Dermis blood vessel endothelial cell (primary cell): ENCODE measurements at places on chromosomes 11 and 22. TPM values are rescaled to one million over a fixed set of nuclear protein-coding genes. Genes with fewer than 3 reads are reported as not detected.

- no peak for DNase-seq
Observed at GRCh38 chr11:38169286-38169685, 1571.2 kb upstream of the RAG2 start.

Gene CARD10
- 55.8 and 61.6 TPM in 2 replicates for total RNA-seq

DNA sequence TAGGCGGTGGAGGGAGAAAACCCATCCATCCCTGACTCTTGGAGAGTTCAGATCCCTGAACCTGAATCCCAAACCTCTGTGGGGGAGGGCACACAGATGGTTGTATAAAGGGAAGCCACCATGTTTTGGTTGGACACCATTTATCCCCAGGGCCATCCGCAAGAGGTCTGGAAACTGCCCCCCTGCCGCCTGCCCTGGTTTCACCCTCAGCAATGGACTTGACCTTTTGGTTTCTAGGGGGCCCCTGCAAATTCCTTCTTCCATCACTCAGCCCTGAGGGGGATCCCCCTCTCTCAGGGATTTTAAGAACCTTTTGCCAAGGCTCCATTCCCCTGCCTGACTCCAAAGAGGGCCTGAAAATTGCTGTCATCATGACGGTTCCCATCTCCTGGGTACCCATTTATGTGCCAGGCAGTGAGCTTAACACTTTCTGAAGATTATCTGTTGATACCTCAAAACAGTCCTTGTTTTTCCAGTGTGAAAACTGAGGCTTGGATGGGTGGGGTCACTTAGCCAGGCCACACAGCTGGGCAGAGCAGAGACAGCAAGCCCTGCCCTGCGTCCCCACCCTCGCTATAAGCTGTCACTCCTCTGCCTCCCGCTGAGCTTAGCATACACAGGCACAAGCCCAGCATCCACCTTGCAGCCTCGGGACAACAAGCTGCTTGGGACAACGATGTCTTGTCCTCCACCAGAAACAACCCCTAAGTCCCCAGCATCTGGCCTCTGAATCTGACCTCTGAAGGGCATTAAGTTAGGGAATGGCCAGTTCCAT lies 33.2 kb upstream of the CRYBB3 start:
- no peak for DNase-seq

DNA sequence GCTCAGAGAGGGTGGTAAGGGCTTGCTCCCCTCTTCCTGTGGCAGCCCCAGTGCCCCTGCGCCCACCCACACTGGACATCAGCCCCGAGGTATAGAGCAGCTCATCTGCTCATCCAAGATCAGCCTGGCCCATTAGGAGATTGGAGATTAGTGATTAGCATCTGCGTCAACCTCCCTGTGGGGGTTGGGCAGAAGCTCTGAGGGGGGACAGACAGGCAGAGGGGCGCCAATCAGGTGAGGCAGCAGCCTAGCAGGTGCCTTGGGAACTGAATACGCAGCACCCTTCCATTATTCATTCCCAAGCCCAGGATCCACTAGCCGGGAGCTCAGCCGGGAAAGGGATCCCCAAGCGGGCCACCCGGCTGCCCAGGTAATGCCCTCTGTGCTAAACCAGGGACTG lies 11.0 kb downstream of the SMTN start:
- DNase-seq = no peak

Gene DRD4
- total RNA-seq = under 0.01 TPM in 1 of 2 replicates, not detected in the other

Gene TEX54
- not detected in 2 replicates for total RNA-seq

- DNase-seq = no peak
Observed at GRCh38 chr11:62423012-62423411, 4.2 kb downstream of the SCGB1A1 start.

GRCh38 chr11:66119348-66120133 lies 49.5 kb downstream of the PACS1 start:
- peak; percentile 69 for DNase-seq

GRCh38 chr22:23144932-23145877 lies at the start of gene RAB36:
RAB36 (plus strand) TSS chr22:23145477; CDS start chr22:23146617, 1,140 bp downstream.
- DNase-seq = peak; percentile 98

DNA sequence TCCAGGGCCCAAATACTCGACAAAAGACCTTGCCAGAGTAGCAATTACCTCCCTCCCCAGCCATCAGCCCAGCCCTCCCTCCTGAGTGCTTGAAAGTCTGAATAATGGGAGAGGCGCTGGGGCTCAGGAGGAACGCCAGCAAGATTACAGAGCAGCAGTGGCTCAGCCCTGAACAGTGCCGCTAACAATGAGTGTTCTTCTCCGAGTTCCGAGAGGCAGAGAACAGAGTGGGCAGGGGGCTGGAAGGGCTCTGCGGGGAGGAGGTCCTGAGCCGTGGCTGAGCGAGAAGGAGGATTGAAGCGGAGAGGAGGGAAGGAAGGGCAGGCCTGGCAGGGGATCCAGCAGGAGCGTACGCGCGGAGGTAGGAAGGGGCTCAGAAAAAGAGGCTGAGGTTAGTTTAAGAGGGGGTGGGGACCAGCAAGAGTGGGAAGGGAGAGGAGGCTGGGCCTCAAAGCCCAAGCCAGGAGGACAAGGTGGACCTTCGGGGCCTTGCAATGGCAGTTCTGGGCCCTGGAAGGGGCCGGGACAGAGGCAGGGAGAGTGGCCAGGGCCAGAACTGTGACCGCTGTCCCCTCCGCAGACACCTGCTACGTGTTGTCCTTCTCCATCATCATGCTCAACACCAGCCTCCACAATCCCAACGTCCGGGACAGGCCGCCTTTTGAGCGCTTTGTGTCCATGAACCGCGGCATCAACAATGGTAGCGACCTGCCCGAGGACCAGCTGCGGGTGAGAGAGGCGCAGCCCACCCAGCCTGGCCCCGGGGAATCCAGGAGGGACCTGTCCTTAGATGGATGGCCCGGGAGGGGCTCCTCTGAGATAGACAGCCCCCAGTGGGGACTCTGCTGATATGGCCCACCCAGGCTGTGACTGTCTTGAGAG lies 20.6 kb downstream of the CYTH4 start:
- DNase-seq = no peak

Gene GAL3ST1
- 0.05 and 0.17 TPM in 2 replicates for total RNA-seq

Gene TSGA10IP
- total RNA-seq = not detected in 2 replicates

DNA sequence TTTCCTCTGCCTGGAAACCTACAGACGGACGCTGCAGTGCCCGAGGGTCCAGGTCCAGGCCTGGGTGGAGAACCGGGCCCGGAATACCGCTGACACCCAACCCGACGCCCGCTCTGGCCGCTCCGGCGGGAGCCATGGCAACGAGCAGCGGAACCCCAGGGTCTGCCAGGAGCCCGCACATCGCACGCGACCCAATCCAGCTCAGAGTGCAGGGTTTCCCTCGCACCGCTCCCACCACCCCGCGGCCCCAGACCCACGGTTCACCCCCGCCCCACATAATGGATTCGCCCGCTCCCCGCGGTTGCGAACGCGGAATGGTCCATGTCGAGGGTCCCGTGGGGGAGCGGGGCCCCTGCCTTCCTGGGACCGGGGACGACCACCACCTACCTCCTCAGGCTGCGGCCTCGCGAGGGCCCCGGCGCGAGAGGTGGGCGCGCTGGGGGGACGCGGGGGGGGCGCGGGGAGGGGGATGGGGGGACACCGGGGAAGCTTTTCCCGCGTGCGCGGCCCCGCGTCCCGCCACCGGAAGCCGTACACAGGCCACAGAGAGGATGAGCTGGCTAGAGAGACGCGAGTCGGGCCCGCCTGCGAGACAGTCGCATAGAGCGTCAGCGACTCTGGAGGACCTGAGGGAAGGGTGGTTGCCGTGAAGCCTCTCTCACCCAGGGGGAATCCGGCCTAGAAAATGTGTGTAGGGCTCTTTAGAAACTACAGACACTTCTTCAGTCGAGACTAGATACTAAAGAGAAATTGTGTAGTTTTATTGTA lies at the start of gene SSRP1:
Gene SSRP1, minus strand, starts transcription at position 550 of the 768 bp plus-strand sequence. CDS start 771 bp downstream, outside the sequence.
- peak; percentile 89 for DNase-seq

GRCh38 chr11:63549411-63549810 lies 12.8 kb downstream of the PLAAT4 start:
- no peak for DNase-seq

DNA sequence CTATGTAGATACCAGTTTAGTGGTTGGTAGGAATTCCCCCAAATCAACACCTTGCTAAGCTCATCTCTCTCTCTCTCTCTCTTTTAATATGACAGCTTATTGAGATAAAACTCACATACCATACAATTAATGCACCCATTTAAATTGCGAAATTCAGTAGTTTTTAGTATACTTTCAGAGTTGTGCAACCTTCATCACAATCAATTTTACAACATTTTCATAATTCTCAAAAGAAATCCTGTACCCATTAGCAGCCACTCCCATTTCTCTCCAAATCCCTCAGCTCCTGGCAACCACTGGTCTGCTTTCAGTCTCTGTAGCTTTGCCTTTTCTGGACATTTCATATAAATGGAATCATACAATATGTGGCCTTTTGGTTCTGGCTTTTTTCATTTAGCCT lies 13.3 kb downstream of the NNMT start:
- no peak for DNase-seq

GRCh38 chr11:75642402-75643113 lies 26.3 kb downstream of the MAP6 start:
- DNase-seq = no peak

GRCh38 chr11:104679258-104679657 lies 219.0 kb downstream of the CASP12 start:
- no peak for DNase-seq

Gene CSRP3
- total RNA-seq = not detected in 2 replicates

DNA sequence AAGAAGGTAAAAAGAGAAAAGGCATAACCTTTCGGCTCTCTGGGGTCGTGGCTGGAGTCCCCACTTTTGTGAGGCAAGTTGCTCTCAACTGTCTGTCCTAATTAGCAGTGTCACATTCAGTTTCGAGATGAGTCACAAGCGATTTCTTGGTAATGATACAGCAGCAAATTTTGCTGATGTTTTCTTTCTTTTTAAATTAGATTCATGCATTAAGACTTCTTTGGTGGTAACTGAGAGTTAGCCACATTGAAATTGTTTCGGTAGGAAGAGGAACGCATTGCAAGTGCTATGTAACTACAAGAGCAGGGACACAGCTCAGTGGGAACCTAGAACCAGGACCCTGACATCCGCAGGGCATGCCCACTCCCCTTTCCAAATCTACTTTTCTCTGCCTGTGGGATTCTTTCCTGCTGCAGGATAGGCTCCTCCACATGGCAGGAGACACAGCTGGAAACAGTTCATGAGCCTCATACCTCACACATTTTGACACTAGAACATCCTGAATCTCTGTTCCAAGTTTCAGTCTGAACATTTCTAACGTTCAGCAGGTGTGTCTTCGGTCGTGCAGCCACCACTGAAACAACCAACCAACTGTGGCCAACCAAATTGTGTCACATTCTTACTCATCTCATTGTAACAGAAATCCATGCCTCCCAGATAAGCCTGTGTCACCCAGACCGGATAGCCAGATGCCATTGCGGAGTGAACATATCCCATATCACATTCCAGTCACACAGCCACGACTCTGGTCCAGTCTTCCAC lies 987.6 kb downstream of the NTM start:
- DNase-seq = no peak

Gene REXO2
- 127 and 169 TPM in 2 replicates for total RNA-seq

DNA sequence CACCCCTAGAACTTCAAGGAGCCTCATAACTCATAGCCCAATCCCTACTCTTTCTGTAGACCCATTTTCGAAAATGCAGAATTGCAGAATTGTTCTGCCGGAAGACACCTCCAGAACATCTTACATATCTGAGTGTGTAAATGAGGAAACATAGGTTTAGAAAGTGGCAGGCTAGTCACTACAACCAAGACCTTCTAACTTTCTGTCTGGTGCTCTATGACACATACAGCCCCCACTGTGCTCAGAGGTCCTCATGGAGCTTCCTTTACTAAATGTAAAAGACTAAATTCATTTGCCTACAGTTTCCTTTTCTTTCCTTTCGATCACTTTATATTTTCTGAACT lies 132.1 kb upstream of the DDI1 start:
- DNase-seq = no peak

- no peak for DNase-seq
Observed at GRCh38 chr11:111702623-111703022, 63.6 kb downstream of the PPP2R1B start.

GRCh38 chr11:133937468-133937867 lies 19.3 kb downstream of the IGSF9B start:
- DNase-seq = no peak

GRCh38 chr22:20054485-20054884 lies 25.6 kb upstream of the DGCR8 start:
- no peak for DNase-seq

DNA sequence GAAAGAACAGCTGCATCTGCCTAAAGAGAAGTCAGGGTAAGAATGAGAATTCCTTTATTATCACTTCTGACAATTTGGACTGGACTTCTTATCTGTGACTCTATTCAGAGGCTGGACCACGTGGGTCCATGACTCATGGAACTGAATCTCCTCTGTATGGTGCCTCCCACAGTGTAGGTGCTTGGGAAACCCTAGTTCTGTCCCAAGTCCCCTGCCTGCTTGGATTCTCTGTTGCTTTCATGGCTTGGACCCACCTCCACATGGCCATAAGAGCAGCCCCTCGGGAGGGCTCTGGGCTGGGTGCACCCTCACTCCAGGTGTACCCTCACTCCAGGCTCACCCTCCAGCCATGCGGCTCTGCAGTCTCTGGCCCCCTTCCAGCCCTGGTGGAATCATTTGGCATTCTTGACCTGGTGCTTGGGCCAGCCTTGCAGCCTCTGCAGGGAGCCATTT lies 153.4 kb downstream of the CACNA1I start:
- DNase-seq = no peak

Gene GGT1
- 2.2 and 2.6 TPM in 2 replicates for total RNA-seq

Gene POTEH
- total RNA-seq = not detected in 2 replicates

Gene CHEK1
- 20.1 and 45.7 TPM in 2 replicates for total RNA-seq

DNA sequence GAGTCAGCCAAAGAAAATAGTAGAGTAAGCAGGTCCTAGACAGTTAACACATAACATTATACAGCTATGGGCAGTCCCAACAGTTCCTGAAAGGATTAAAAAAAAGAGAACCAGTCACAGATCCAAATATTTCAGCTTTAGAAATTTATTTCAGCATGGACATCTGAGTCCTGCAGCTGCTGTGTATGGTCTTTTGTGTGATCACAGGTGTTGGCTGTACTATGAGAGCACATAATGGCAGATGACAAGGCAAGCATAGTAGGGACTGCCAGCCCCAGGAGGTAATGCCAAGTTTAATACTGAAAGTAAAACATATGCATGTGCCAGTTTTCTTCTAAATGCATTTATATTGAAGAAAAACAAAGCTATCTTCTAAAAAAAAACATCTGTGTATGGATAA lies 158.1 kb downstream of the GRIA4 start:
- no peak for DNase-seq

DNA sequence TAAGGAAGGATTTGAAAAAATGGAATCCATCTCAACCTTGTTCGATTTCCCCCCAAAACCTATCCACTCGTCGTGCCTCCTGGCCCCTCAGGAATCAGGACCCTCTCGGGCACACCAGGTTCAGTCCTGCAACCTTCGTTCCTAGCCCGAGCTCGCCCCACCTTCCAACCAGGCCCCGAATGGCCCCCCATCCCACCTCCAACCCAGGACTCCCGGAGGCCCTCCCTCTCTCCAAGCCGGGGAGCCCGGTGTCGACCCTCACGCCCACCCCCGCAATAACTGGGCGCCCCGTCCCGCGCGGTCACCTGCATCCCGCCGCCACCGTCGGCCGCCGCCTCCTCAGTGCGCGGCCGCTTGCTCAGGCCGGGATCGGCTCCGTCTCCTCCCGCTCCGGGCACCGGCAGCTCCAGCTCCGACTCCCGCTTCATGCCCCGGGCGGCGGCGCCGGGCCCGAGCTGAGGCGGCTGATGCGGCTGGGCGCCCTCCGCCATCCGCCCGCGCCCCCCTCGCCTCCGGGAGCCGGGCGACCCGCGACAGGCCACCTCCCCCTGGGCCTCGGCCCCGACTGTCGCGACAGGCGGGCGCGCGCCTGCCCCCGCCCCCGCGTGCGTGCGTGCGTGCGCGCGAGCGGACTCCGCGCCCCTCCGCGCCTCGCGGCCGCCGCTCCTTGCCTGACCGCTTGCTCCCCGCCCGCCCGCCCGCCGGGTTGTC lies 534 bp downstream of the RBFOX2 start:
- no peak for DNase-seq
